ENCODE measurements at places on chromosomes 5 and 9.

DNA sequence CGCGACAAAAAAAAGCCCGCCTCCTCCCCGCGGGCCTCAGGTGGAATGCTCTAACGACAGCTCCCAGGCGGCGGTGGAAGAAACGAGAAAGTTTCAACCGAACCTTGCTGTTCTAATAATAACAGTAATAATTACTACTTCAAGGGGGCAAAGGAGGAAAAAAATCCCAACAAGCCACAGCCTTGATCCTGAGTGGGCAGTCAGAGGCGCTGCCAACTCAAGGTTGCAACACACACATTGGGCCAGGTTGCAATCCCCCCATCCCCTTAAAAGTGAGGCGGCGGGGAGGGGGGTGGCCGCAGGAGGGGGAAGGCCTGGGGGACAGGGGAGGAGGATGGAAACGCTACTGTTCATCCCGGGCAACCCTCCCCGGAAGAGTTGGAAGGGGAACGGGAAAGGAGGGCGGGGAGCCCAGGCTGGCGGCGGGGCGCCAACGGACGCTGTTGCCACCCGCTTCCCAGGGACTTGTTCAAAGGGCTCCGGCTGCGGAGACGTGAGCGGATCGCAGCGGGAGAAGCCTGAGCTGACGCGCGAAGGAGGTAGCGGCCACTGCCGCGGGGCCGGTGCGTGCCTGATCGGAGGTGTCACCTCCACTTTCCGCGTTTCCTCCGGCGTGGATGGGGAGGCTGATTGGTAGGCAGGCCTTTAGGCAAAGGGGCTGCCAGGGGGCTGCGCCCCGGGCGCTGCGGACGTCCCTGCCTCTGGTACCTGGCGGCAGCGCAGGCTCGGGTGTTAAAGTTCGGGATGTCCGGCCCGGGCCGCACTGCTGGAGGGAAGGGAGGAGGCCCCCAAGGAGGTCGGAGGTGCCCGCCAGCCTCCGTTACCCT is 647 bp downstream of the SMARCA2 start:
- no peak for DNase-seq

- no peak for DNase-seq
These were observed 30.7 kb upstream of the IRX1 start for GRCh38 chr5:3564827-3565518.

GRCh38 chr5:15021266-15022046 is 149.9 kb upstream of the ANKH start:
- DNase-seq = no peak

DNA sequence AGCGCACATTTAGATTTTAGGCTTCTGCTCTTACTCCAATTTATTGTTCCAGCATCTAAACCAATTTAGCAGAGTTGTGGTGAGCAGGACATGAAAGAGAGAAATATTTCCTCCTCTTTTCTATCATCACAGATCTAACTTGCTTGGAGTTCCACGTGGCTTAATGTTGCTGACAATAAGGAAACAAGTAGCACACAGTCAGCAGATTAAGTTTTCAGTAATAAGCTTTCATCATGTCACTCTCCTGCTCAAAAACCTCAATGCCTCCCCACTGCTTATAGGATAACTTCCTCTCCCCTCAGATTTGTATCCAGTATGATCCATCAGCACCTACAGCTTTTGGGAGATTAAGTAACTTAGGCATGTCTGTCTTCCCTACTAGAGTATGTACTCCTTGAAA is 10.4 kb upstream of the SSBP2 start:
- DNase-seq = no peak

DNA sequence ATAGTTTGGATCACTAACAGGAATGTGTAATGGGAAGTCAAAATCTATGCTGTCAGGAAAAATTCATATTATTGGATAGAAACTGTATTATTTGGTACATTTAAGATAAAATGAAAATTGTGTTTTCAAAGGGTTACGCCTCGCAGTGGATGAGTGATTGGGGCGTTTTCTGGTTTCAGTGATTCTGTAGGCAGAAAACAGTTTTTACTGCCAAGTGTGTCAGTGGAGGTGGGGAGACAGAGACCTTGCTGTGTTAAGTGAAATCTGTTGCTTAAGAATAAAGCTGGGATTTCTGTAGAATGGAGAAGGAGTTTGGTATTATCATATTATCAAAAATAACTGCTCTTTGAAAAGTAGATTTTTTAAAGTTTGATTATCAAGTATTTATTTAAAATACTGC is 69.7 kb downstream of the GHR start:
- no peak for DNase-seq

Data from vagina (tissue), 2 donors.